H1 (cell line): ENCODE measurements at places on chromosomes 5 and 9. TPM values are rescaled to one million over a fixed set of nuclear protein-coding genes. Genes with fewer than 3 reads are reported as not detected.

PCDHGA12 gene
- total RNA-seq, result 1.0 and 1.3 TPM in 2 replicates

SAXO1 gene
- 0.20 TPM in 1 of 2 replicates, not detected in the other for total RNA-seq

TTC33 gene
- 12.0 and 12.6 TPM in 2 replicates for total RNA-seq

PKD2L2 gene
- not detected in 2 replicates for total RNA-seq

AHRR gene
- total RNA-seq, result 0.80 and 1.4 TPM in 2 replicates

VLDLR gene
- total RNA-seq, result 43.6 and 49.1 TPM in 2 replicates

SPINK1 gene
- total RNA-seq, result 0.48 TPM in 1 of 2 replicates, not detected in the other

CDX1 gene
- total RNA-seq, result not detected in 2 replicates

CTNND2 gene
- 13.8 and 14.2 TPM in 2 replicates for total RNA-seq

GRXCR2 gene
- total RNA-seq, result not detected in 2 replicates

GRCh38 chr5:158522776-158523175, 576.9 kb downstream of the EBF1 start:
- DNase-seq, result no peak

DNA sequence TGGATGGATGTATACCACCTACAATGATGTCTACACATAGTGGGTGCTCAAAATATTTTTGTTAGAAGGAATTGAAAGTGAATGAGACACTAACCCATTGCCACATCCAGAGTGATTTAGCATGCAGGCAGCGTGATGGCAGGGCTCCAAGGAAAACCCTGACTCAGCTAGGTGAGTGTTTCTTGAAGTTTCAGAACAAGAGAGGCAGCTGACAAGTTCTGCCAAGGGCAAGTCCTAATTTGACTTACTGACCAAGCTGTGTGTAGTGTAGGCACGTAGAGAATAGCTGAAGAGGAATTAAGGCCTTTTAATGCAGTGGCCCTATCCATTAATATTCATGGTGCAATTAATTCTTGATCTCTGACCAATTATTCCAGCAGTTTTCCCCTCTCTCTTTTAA, 107.8 kb upstream of the ATP10B start:
- DNase-seq, result no peak

GRCh38 chr5:68380078-68380477, 164.5 kb downstream of the PIK3R1 start:
- DNase-seq, result no peak

GRCh38 chr5:61431923-61432620, 100.0 kb downstream of the ZSWIM6 start:
- no peak for DNase-seq

GRCh38 chr5:88659529-88660263, 223.3 kb downstream of the MEF2C start:
- DNase-seq, result no peak

DNA sequence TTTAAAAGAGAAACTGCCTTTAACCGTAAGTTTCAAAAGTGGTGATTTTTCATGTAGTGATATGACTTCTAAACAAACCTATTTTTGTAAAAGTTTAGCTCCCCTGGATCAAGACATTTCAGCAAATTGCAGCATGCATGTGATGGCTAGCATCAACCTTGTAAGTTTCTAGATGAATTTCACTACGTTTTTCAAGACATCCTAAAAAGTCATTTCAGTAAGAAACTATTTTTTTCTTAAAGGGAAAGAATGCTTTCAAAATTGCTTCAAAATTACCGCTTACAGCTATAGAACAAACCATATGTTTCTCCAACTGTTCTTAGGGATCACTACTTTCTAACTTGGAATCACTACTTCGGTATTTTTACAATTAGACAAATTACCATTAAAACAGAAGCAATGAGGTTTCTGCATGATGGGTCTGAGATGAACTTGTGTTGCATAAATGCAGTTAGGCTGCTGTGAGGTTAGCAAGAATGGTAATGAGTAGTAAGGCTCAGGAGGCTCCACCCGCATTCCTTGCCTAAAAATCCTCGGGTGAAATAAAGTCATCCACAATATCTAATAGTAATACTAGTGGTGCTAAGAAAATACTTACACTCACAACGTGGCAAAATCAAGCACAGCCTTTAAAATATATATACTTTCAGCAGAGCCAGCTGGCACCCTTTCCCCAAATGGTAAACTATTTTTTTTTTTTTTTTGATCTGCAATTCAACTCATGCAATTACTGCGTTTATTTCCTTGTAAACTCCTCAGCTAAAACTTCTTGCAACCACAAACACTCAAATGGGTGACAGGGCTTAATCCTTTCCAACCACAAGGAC, 53.8 kb downstream of the CDC14B start:
- DNase-seq, result no peak

- no peak for DNase-seq
Observed at GRCh38 chr9:37990404-37991015, 78.5 kb downstream of the SHB start.

DNA sequence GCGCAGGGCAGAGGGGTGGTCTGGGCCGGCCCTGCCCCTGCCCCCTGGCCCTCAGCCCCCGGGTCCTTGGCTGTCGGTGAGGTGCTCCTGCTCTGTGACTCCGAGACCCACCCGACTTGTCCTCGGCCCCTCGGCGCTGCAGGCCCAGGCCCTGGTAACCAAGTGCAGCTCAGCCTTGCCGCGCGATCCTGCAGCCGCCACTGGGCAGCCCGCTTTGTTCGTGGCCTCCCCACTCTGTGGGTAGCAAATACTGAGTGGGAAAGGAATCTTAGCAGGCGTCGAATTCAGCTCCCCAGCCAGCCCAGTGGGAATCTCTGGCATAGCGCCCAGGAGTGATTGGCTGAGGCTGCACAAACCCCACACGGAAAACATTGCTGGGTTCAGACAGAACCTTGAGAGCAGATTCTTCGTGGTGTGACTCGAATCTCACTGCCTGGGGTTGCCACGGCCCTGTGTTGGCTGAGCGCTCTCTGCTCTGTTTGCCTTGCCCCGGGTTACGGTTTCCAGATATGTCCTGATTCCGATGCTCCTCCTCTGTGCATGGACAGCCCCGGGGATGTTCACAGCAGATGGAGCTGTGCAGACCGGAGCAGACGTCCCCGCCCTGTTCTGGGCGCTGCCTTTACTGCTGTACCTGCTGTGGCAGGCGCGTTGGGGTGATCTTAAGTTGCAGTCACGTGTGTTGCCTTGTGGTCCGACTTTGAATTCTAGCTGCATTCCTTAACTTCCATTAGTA, 13.4 kb upstream of the EXOC3 start:
- no peak for DNase-seq

- no peak for DNase-seq
Observed at GRCh38 chr5:127514816-127515215, 2.6 kb upstream of the PRRC1 start.

DNA sequence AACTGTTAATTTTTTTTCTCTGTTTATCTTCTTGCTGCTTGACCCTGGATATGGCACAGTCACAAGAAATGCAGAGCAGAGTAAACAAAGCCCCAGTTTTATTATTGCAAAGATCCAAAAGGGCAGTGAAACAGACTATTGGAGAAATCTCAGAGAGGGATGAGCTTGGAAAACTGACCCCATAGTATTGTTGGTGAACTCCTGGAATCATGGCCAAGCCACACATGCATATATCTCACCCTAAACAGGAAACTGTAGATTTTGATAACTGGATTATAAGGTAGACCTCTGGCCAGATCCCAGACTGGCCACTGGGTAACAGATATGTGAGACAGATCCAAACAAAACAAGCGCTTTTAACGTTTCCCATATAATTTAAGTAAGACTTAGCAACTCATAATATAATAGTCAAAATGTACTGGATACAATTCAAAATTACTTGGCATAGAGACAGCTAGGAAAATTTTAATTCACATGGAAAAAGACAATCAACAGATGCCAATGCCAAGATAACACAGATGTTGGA, 263.5 kb upstream of the SEMA6A start:
- DNase-seq, result no peak

DNA sequence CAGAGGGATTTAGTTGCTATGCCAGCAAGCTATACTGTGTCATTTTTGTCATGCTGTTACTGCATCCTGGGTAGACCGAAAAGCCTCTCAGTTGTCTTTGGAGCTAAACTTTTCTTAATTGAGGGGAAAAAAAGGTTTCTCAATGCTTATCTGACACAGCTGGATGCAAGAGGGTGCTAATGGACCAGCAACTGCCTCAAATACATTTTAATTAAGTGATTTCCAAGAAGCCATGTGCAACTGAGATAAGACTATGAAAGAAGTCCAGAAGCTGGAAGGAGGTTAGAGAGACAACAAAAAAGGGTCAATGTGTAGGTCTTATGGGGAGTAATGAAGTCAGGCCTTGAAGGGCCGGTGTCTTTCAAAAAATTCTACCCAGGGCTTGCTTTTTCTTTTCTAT, 465.7 kb upstream of the DMAC1 start:
- no peak for DNase-seq

DNA sequence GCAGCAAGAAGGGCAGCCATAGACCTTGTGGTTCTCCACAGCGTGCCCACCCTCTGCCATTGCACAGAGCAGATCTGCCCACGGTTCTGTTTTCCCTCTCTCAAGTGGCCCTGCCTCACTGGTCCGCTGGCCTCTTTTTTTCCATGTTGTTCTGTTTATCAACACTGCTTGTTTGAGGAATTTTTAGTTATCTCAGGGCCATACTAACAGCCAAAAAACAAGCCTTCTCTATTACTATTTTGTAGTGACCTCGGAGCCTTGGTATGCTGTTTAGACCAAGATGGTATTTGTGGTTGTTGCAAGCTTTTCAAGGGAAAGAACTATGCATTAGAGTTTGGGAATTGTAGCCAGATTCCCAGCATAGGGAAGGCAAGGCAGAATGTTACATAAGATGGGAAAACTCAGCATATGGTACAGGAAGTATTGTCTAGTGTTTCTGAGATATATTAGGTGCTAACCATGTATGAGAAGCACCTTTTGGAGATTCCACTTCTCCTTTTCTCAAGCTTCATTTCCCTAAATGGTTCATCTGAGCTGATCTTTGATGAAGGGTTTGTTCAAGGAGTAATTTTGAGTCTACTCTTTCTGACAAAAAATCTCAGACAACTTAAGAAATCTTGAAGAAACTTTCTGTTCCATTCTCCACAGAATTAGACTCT, 54.3 kb downstream of the NUP214 start:
- DNase-seq, result no peak

- no peak for DNase-seq
Observed at GRCh38 chr5:150142959-150143349, 12.7 kb downstream of the PDGFRB start.

GRCh38 chr5:24381861-24382489, 262.8 kb downstream of the CDH10 start:
- DNase-seq, result no peak

DNA sequence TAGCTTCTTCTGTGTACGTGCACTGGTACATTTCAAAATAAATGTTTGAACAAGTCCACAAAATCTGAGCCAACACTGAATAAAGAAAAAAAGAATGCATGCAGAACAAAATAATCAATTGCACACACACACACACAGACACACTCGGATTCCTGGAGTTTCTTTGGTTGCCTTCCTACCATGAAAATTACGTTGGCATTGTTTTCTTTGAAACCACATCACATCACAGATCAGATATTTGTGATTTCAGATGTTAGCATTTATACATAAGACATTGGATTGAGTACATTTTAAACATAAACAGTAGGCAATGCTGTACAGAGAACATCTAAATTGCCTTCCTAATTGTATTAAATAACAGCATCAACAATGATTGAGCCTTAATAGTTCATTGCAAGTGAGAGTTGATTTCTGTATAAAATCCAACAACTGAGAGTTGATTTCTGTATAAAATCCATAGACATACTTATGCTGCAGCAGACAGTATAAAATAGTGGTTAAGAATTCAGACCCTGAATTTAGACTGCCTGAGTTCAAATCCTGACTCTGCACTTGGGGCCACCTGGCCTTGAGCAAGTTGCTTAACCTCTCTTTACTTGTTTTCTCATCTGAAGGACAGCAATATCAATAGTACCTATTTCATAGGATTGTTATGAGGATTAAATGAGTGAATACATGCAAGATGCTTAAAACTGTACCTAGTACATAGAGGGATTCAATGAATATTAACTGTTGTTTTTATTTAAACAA, 101.7 kb upstream of the IFNE start:
- DNase-seq, result no peak

DNA sequence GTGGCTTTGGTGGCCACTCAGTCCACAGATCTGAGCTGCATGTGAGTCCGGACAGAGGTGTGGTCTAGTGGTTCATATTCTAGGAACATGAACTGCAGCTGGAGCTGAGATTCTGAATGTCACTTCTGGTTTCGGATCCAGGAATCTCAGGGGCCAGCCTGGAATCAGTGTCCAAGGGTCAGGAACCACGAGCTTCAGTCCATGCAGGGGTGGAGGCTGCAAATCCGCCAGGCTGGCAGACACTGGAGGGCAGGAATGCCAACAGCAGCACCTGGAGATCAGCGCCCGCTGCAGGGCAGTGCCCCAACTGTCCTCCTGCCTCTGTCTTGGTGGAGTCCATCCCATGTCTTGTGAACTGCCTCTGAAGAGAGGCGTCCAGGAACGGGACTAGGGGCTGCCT, 73.5 kb downstream of the CACNA1B start:
- no peak for DNase-seq

GRCh38 chr9:13430368-13431221, 151.1 kb upstream of the MPDZ start:
- DNase-seq, result no peak

GRCh38 chr9:9942764-9943424, 669.9 kb downstream of the PTPRD start:
- DNase-seq, result peak; percentile 70

DNA sequence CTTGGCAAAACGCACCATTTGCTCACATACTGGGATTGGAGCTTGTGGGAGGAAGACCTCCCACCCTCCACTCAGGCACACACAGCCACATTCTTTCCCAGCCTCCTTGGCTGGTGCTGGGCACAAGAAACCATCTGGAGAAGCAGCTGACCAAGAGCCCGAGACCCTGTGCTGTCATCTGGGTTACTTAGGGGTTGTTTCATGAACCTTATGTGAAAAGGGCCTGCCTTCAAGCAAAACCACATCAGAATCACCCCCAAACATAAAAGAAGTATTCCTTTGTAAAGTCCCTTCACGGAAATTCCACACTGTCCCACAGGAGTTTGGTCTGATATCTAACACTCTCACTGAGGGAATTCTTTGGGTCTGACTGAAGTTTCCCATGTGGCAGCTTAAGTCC, 172.1 kb downstream of the NR3C1 start:
- no peak for DNase-seq

- no peak for DNase-seq
Observed at GRCh38 chr5:83472508-83473345, 1.2 kb downstream of the VCAN start.

DNA sequence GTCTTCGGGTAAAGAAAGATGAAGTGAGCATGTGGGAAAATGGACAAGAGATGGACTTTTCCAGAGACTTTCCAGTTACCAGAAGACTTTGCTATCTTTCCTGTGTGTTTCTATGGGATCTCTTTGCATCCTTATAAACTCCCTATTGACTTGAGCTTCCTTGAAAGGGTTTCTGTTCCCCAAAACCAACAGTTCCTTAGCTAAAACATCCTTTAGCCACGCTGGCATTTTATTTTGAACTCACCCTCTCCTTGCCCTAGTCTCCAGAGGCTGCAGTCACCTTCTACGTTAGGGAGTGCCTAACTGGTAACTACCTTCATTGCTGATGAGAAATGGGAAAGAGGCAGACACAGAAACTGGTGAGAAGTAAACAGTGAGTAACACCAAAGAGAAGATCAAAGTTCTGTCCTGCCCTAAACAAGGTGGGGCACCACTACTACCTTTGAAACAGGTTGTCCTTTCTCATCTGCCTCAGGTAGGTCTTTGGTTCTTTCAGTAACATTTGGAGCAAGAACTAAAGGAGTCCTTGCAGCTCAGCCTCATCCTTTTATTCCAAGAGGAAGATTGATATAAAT, 402.9 kb downstream of the ENC1 start:
- no peak for DNase-seq
